ENCODE measurements at places on chromosomes 6 and 20.
A peak's percentile ranks its signal among the peaks of the same experiment; 100 is the strongest.

GRCh38 chr20:59664421-59664941 lies 60.1 kb downstream of the PHACTR3 start:
- DNase-seq, result no peak

GRCh38 chr6:165858586-165858985 lies 195.5 kb upstream of the PDE10A start:
- DNase-seq, result no peak

DNA sequence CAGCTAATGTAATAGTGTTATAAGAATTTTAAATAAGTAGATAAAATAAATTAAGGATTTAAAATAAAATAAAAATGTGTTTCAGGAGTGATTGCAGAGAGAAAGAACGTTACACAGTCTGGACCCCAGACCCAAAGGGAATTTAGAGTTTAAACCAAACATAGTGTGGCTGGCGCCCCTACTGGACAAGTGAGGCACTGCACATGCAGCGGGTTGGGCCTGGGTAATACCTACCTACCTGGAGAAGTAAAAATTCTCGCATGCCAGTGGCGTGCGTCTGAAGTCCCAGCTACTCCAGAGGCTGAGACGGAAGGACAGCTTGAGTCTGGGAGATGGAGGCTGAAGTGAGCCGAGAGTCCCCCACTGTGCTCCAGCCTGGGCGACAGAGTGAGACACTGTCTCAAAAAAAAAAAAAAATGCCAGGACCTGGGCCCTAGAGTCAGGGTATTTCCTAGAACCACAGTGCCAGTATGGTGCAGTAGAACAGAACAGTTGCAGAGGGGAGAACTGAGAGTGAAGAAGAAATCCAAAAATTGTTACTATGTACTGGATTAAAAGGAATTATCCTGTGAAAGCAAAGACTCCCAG lies 71.4 kb upstream of the TCF21 start:
- DNase-seq, result no peak

DNA sequence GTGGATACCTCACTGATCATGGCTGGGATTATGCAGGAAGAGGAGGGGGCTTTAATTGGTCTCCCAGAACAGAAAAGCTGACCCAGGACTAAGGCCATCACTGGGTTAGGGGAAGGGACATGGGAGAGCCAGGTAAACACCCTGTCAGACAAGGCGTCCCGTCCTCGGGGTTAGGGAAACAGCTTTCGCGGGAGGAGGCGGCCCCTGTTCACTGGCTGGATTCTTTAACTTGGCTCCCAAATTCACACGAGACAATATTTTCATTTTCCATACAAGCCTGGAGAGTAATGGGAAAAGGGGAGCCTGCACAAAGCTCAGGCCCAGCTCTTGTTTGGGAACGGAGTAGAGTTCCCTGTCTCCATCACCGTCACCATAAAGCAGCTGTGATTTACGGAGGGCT lies 29.3 kb downstream of the KCNK5 start:
- DNase-seq, result no peak

DNA sequence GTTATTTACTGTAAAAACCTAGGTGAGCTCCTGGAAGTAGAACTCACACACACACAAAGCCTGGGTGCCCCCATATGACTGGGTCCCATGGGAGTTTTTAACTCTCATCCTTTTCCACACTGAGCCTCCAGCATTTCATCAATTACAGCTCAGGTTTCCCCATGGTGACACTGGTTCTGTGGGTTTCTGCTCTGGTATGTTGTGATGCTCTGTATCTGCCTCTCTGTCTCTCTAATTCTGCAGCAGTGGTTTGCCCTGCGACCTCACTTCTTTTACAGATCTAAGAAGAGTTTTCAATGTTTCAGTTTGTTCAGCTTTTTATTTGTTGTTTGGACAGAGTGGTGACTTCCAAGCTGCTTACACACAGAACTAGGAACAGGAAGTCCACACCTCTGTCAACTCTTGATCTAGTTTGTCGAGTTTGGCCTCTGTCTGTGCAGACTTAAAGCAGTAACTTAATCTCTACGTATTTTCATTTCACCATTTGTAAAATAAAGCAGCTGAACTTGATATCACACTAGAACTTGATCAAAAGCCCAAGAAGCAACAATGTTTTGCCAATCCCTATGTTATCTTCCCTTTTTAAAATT lies 554.3 kb downstream of the EPHA7 start:
- no peak for DNase-seq

- no peak for DNase-seq
Measured at GRCh38 chr6:80544555-80544954, 438.1 kb downstream of the BCKDHB start.

GRCh38 chr6:5003604-5004372 lies at the start of gene RPP40:
TSS of gene RPP40 (minus strand) at chr6:5004037. CDS start at chr6:5004002, 35 bp downstream.
- peak; percentile 89 for DNase-seq

DNA sequence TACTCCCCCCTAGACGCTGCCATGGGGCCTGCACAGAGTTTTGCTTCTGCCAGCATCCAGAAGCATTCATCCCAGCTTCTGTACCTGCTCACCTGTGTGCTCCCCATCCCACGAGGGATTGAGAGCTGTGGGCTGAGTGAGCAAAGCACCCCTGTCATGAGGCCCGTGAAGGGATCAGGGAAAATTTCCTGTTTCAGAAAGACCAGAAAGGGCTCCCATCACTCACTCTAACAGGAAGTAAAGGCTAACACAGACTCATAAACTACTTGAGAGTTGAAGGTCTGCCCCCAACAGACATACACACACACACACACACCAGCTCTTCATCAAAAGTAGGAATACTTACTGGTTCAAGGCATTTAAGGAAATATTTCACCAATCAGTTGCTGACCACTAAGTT lies 256.5 kb upstream of the NT5E start:
- DNase-seq, result no peak

GRCh38 chr6:91590191-91590590 lies 1003.3 kb upstream of the MAP3K7 start:
- DNase-seq, result no peak

GRCh38 chr6:14705841-14706377 lies 540.0 kb upstream of the JARID2 start:
- DNase-seq, result no peak

- no peak for DNase-seq
Measured at GRCh38 chr6:89525786-89526562, 93.0 kb downstream of the ANKRD6 start.

GRCh38 chr6:150036081-150036480 lies 10.7 kb upstream of the RAET1L start:
- no peak for DNase-seq

- no peak for DNase-seq
Measured at GRCh38 chr6:88059191-88059590, 11.6 kb downstream of the SPACA1 start.

DNA sequence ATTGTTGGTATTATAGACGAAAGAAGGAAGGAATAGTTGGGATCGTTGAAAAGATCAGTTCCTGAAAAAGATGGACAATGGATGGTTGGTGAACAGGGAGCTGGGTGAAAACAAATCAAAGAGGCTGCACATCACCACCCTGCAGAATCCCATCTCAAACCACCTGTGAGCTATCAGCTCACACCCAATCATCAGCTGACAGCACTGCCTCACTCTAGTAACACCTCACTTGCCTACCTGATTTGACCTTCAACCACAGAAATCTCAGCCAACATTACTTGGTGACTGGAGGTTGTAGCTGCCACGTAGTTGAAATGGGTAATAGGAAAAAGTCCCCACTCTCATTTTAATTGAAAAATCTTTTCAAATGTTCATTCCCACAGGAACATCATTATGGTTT lies 101.8 kb upstream of the DST start:
- no peak for DNase-seq

- no peak for DNase-seq
Measured at GRCh38 chr6:90466154-90466940, 120.5 kb downstream of the MAP3K7 start.

DNA sequence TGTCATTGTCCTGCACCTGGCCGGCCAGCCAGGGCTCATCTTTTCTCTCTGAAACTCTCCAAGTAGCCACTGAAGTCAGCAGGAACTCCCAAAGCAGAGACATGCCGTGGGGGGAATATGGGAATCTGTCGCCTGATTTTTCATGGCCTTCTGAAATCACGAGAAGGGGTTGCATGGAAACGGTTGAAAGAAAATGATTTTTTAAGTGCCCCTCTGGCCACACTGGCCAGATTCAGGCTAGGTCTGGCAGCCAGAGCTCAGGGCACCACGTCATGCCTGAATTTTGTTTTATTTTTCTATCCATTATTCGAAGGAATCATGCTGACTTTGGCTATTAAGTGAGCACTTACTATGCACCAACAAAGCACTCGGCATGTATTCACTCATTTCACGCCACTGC lies 65.2 kb downstream of the EYA2 start:
- no peak for DNase-seq

DNA sequence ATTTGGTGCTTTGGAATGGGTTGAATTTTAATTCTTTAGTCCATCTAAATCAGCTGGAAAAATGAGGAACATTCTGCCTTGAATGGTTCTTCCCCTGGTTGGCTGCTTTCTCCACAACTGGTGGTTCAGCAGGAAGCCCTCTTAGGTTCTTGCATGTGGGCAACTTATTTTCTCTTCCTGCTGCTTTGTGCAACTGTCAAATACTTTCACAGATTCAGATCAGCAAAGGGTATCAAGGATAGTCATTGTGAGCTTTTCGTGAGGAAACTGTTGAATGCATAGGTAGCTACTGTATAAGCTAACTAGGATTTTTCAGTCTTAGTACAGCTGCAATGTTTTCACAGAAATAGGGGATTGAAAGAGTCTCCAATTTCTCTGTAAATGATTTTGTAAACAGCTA lies 72.9 kb upstream of the MRAP2 start:
- DNase-seq, result no peak

- no peak for DNase-seq
Measured at GRCh38 chr6:104087765-104088164, 772.0 kb downstream of the HACE1 start.

GRCh38 chr20:2745936-2746635 lies 53.5 kb downstream of the EBF4 start:
- DNase-seq, result no peak

DNA sequence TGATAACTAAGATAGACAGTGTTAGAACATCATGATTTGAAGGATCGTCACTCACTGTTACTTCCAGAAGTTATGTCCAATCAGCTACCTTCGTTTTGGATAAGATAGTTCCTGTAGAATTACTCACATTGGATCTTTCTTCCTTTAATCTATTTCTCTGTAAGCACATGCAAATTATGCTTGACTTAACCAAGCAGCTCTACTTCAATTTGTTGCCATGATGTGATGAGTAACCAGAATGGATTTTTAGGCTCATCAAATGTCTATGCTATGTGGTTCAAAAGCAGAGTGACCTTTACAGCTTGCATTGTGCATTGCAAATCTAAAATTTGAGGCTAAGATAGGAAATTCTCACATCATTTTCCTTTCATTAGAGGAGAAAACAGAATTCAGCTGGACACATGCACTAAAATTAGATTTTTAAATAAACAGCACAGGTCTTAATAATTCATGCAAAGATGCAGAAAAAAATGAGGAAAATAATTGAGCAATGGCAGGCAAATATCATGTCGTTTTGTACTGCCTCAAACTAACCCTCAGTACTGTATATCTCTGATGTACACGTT lies 76.7 kb upstream of the ZFP64 start:
- no peak for DNase-seq

- peak; percentile 38 for DNase-seq
Measured at GRCh38 chr20:8855315-8855714, 213.6 kb upstream of the PLCB4 start.

DNA sequence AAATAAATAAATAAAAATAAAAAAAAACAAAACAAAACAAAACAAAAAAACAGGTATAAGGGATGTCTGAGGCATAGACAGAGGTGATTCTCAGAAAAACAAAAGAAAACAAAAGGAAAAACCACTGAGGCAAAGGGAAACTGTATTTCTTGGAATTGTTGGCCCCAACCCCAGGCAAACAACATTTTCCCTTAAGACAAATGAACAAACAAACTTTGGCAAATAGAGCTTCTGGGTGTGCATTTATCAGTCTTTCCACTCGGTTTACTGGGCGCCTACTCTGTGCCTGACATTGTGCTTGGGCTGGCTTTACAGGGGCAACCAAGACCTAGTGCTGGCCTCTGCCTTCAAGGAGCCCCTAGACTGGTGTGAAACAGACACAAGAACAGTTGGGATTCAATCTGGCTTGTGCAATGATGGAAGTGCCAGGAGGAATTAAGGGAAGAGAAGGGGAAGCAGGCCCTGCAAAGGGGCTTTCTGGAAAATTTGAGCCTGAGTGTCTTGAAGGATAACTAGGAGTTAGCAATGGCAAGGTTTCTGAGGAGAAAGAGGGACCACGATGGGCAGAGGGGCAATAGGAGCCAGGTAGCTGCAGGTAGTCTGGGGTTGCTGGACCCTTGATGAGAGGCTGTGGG lies 33.8 kb upstream of the IER3 start:
- DNase-seq, result no peak

DNA sequence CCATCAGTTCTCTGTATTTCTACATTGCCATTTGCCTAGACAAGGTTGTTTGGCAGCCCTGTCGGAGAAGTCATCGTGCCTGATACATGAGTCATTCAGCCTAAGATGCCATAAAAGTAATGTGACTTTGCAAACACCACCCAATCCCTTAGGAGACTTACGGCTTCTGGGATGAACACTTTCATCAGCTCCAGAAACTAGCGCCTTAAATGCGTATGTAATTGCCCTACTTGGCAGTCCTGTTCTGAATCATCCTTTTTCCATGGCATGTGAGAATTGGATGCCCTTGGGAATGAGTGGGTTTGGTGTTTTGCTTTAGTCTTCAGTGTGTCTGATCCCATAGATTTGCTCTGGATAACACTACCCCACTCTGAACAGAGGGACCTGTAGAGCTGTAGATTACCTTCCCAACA lies 158.5 kb downstream of the SASH1 start:
- peak; percentile 84 for DNase-seq

- DNase-seq, result no peak
Measured at GRCh38 chr20:63323357-63323981, 30.5 kb downstream of the COL20A1 start.
